ENCODE measurements at places on chromosomes 5 and 9.

DNA sequence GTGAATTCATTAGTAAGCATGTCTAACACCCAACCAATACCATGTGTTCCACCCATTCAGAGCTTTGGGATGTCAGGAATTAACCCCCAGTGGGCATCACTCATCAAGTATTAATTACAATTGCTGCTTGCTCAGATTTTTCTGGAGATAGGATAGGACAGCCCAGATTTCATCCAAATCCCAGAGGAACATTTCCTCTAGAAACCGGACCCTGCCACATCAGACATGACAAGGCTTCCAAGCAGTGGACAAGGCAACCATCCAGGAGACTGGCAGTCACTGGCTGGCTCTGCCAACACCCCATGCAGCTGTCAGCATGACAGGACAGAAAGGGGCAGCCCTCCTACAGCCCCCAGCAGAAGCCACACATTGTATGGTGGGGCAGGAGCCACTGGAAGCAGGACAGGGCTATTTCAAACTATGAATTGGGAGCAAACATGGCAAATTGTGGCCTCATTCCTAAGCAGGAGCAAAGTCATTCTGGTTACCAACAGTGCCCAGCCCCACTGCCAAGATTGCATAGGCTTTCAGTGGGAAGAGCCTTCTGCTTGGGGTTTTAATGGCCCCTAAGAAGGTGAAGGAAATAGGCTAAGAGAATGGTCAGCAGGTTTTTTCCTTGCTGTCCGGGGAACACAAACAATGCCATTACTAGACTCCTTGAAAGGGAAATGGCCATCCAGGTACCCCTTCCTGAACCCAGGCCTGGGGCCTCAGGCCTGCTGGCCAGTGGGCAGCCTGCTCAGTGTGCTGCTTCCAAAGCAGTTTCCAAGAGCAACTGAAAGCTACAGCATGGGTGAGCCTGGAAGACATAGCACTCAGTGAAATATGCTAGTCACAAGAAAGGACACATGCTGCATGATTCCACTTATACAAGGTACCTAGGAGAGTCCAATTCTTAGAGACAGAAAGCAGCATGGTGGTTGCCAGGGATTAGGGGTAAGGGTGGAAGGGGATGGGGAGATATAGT is 294.7 kb upstream of the SLC30A5 start:
- no peak for DNase-seq

GRCh38 chr5:137118629-137119028 is 380.5 kb downstream of the SPOCK1 start:
- no peak for DNase-seq

GRCh38 chr9:89376741-89377351 is 58.5 kb downstream of the SECISBP2 start:
- no peak for DNase-seq

DNA sequence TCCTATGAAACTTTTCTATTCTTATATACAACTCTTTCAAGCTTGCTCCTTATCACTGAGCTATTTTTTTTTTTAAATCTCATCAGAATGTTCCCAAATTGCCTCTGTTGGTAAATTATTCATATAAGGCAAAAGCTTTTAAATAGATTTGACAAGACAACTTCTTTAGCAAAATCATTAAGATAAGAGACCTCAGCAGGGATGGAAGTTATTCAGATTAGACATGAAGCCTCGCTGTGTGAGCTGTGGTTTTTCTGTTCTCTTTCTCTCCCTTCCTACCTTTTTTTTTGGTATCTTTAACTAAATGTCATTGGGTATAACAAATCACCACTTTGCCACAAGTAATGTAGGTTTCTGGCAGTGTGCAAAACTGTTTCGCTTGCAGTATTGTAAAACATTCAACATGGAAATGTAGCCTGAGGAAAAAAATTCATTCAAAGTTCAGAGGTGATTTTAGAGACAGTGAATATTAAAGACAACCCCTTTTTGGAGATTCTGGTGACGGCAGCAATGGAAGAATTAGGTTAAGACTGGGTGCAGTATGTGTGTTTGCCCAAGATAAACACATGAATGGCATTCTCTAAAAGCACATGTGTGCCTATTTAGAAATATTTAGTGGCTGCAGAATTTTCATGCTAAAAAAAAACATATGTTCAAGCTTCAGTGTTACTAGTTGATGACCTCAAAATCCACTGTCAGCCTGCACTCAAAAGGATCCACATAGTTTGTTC is 467.1 kb downstream of the ZNF608 start:
- DNase-seq, result no peak

DNA sequence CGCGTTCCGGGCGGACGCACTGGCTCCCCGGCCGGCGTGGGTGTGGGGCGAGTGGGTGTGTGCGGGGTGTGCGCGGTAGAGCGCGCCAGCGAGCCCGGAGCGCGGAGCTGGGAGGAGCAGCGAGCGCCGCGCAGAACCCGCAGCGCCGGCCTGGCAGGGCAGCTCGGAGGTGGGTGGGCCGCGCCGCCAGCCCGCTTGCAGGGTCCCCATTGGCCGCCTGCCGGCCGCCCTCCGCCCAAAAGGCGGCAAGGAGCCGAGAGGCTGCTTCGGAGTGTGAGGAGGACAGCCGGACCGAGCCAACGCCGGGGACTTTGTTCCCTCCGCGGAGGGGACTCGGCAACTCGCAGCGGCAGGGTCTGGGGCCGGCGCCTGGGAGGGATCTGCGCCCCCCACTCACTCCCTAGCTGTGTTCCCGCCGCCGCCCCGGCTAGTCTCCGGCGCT is at the start of gene DAPK1:
DAPK1 (plus strand) TSS at position 264 of the 442 bp plus-strand sequence. CDS start 1,211 bp downstream, outside the sequence.
- DNase-seq, result no peak

DNA sequence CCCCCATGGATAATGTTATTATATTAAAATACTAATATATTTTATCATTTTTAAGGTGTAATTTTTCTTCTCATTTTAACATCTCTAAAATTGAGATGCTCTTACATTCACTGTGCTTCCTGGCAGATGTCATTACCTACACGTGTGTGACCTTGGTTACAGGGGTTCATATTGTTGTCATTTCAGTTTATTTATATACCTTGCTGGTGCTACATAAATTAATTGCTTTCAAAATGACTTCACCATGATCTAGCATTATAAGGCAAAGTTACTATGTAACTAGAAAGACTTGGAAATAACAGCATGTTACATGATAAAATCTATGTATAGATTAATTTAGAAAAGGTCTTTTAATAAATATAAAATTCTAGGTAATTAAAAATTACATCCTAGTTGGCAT is 60.9 kb downstream of the ARHGEF28 start:
- no peak for DNase-seq

DNA sequence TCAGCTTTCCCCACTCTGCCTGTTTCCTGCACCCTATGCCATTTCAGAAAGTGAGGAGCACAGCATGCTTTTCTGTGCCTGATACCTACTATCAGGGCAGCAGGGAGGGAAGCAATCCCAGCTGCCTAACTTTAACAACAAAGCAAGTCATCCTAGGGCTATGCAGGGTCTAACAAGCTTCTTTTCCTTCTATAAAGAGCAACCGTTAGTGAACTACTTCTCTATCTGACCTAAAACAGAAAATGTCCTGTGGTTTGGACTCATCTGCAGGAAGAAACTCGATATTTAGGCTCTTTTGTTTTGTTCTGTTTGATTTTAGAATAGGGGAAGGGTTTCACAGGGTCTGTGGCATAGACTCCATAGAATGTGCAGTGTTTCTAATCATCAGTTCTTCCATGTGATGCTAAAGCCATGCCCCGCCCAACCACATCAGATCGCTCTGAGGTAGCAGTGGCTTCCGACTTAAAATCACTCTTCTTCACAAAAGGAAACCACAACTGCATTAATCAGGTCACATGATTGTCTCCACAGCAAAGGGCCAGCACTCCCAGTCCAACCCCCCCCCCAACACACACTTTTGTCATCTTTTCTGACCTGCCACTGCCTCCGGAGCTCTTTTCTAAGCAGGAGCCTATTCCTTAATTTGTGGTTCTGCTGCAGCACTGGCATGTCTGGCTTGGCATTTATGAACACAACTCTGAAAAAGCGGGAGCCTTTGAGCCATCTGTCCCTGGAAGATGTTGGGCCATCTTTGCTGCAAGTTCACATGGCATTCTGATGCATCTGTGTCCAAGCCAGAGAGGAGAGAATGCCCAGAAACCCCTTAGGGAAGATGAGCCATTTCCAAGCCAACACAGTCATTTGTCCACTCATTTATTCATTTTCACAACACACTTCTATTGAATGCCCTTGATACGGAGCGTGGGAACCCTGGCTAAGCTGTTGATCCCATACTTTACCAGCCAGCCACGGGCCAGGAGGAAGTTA is 71.6 kb downstream of the CFAP90 start:
- no peak for DNase-seq

All from activated naive CD4-positive, alpha-beta T cell treated with anti-CD3 and anti-CD28 coated beads, Interleukin-2, amount 50 U/mL, for 72 hours (primary cell).